ENCODE measurements at places on chromosomes 12 and 14.

DNA sequence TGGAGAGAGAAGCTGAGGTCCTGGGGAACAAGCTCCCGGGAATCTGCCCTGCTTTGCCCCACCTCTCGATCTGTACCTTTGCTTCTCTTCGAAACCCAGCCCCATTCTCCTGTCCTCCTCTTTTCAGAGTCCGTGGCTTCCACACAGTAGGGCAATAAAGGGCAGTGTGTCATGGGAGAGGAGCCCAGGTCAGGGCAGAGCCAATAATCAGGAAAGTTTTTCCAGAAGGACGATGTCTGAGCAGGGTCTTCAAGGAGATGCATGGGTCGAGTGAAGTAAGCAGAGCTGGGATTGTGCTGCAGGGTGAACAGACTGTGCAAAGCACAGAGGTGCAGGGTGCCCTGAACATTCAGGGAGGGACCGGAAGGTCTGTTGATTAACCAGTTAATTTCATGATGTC is 22.1 kb upstream of the SERPINA4 start:
- no peak for DNase-seq

DNA sequence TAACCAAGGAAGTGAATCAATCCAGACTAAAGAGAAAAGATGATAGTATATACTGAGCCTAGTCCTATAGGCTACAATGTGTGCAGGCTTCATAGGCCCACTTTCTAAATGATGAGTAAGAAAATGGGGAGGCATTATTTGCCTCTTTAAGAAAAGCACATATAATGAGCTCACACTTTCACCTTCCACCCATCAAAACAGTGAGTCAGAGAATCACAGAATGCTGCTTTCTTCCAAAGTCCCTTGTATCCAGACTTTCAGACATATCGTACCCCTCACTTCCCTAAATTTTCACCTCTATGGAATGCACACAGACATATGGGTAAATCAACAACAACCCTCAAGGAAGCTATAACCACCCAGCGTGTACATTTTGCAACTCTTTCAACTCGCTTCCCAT is 286.4 kb upstream of the PRKD1 start:
- peak; percentile 59 for DNase-seq

DNA sequence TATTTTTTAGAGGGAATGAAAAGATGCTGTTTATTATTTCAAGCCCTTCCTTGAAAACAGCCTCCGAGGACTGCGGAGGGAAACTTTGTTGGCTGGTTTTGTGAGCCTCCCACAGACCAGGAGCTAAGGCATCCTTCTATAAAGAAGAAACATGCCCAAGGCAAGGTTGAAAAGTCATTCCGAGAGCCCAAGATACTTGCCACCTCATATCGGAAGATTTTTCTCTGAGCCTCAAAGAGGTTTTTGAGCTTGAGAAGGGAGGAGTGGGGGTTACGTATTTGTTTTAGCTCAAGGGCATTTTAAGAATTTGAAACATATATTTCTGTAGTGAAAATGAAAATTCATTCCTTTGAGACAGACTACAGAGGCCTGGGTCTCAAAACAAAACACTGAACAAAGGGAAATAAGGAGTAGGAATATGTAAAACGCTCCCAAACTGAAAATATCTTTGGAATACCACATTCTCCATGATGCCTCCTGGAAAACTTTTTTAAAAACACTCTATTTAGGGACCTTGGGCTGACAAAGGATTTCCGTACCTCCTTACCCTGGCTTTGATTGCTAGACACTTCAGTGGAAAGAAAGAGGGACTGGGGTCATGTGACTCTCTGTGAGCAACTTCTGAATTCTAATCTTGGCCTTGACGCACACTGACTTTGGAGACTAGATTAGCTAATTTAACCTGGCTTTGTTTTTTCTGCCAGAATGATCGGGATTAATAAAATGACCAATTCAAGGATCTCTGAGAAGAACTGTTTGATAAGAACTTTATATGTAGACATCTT is 180.9 kb downstream of the SRGAP1 start:
- DNase-seq: no peak

GRCh38 chr12:124053851-124054250 is 80.8 kb downstream of the ZNF664 start:
- peak; percentile 63 for DNase-seq

- DNase-seq: peak; percentile 22
Observed at GRCh38 chr12:52581481-52581880, 7.8 kb upstream of the KRT74 start.

DNA sequence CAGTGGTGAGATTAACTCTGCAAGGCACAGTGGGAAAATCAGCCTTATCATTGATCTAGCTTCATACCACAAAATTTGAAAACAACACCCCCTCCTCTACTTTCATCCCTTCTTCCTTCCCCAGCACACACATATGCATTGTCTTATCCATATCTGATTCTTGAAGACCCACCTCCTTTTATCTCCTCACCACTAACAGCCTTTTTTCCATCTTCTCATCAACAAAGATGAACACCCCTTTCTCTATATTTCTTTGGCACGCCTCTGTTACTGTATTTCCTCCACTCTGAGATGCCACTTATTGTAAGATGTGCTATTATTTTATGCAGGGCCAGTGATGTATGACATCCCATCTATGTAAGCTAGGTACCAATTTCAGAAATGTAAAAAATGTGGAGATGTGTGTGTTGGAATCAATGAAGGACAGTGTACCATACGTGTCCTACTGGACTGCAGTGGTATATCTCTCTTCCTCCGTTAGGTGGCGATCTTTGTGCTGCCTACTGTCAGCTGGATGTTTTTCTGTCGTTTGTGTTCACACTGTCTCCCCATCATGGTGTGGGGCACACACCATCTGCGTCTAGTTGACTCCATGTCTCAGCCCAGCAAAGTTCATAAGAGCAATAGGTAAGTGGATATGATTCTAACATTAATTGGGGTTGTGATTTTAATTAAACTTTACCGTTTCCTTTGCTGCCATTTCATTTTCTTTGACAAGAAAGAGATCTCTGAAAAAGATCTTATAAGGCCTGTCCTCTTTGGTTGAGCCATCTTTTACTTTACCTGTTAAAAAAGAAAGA is 24.0 kb downstream of the CCDC38 start:
- peak; percentile 8 for DNase-seq

GRCh38 chr14:73700325-73700724 is 13.9 kb downstream of the PNMA1 start:
- no peak for DNase-seq

GRCh38 chr14:36215217-36215598 is 38.7 kb upstream of the PTCSC3 start:
- DNase-seq: no peak

- DNase-seq: peak; percentile 94
Observed at GRCh38 chr12:124567673-124568373, 411 bp upstream of the NCOR2 start.

- no peak for DNase-seq
Observed at GRCh38 chr12:55727643-55728185, 1.1 kb downstream of the CD63 start.

GRCh38 chr12:100399095-100399494 is 42.2 kb downstream of the SLC17A8 start:
- DNase-seq: no peak

- peak; percentile 32 for DNase-seq
Observed at GRCh38 chr12:89040146-89040964, 311.9 kb downstream of the DUSP6 start.

DNA sequence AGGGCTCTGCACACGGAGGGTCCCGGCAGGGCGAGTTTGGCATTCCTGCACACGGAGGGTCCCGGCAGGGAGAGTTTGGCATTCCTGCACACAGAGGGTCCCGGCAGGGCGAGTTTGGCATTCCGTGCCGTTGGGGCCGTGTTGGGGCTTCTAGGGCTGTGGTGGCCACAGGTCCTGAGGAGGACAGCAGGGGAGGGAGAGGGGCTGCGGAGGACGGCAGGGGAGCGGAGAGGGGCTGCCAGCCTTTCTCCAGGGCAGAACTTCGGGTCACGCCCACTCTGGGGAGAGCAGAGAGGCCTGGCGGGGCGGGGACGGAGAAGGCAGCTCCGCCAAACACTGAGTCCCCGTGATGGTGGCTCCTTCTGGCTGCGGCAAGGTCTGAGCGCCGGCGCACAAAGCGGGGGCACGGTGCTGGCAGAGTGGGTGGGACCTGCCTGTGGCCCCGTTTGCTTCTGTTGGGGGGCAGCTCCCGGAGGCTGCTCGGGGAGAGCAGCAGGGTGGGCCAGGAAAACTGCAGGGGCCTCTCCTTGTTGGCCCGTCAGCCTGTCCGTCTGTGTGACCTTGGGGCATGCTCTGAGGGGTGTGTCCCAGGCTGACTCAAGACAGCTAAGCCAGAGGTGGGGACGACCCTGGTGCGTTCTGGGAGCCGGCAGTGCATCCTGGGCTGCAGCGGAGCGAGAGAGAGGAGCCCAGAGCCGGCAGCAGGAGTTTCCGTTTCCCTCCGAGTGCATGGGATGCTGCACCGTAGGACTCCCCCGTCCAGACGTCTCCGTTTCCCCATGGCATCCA is 60.2 kb downstream of the LRCOL1 start:
- DNase-seq: no peak

DNA sequence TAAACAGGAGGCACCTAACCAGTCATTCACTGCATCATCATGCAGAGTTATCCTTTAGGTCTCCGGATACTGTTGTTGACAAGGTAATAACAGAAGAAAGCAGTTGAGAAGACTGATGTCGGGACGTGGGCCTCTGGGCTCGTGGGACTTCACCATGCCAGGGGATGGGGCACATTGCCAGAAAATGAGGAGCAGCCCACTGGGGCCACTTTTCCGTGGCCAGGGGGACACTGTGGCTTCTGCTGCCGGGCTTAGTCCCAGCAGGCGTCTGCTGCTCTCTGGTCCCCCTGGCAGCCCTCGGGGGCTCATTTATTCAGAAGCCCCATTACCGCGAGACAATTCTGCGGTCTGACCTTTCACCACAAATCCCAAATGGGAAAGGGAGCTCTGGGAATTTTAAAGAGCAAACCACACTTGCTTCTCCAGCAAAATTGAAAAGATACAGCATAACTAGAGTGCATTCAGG is 201.2 kb downstream of the DAD1 start:
- DNase-seq: peak; percentile 34

DNA sequence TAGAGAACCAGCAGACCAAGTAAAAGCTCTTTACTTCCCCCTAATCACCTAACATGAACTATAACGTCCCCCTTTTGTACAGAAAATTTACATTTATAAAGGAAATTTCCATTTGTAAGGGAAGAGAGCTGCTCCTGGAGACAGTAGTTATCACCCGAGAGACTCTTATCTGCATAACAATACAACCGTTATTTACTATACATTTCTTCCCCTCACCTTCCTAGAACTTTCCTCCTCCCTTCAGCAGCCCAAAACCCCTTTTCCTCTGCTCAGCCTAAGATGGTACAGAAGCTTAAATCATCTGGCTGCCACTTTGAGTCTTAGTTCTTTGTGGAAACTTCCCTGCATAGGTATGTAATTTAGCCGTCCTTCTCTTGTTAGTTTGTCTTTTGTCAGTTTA is 40.4 kb upstream of the ETV6 start:
- no peak for DNase-seq

Measured in astrocyte (in vitro differentiated cells and primary cell).